Neural progenitor cell (in vitro differentiated cells): ENCODE measurements at places on chromosomes 4 and X.

- no peak for DNase-seq
Measured at GRCh38 chr4:145523117-145523516, 41.5 kb downstream of the SMAD1 start.

GRCh38 chr4:106816496-106816895 is 219.6 kb downstream of the DKK2 start:
- no peak for DNase-seq

DNA sequence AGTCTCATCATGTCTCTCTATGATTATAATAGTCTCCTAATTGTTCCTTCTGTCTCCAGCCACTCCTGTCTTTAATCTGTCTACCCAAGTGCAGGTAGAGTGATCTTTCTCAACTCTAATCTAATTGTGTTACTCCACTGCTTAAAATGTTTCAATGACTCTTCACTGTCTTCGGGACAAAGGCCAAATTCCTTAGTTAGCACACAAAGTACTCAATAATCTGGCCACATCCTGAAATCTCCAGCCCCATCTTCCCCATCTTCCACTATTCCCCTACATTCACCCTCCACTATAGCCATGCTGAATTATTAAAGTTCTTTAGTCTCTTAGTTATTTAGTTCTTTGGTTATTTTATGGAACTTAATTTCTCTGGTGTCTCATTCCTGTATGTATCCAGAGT is 353.3 kb downstream of the OPHN1 start:
- DNase-seq: no peak

DNA sequence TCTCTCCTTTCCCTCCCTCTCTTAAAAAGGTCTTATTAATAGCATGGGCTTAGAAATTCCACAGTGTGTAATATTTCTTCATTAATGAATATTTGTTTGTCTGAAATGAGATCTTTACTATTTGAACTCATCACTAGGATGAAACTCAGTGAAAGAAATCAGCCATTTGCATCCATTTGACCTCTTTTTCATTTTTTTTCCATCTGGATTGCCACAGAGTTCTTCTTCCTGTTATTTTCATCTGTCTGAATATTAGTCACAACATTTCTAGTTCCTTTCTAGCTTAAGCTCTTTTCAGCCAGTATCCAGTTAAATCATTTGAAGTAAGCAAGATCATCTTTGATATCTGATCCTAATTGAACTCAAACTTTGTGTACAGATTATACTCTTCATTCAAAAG is 69.2 kb upstream of the PLS3 start:
- DNase-seq: no peak

DNA sequence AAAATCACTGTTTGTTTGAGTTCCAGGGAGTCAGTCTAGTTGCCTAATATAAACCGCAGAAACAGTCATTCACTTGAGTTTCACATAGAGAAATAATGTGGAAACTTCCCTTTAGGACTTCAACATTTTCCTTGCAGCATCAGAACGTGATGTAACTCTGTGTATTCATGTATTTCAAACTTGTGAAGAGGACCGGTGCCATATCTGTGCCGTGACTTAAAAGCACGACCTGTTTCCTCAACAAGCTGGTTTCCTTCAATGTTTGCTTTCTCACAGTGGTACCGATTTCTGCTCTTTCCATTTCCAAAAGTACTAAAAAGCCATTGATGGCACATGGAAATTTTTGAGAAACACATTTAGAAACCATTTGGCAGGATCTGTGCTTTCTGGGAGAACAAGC is 166.6 kb upstream of the RAPGEF2 start:
- DNase-seq: no peak

GRCh38 chr4:2433609-2434350 is 15.0 kb downstream of the CFAP99 start:
- no peak for DNase-seq

DNA sequence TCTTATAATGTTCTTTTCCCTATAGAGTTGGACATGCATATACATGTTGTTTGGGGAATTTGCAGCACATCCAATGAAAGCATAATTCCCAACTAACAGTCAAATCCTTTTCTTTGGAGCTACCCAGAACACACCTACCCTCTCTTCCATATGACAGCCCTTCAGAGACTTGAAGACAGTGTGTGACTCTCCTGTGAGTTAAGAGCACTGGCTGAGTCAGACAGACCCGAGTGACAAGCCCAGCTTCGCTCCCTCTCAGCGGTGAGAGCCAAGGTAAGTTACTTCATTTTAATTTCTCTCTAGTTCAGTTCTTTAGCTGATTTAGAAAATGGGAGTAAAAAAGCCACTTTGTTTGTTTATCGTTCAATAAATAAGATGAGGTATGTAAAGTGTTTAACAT is 86.3 kb downstream of the RTL9 start:
- no peak for DNase-seq

DNA sequence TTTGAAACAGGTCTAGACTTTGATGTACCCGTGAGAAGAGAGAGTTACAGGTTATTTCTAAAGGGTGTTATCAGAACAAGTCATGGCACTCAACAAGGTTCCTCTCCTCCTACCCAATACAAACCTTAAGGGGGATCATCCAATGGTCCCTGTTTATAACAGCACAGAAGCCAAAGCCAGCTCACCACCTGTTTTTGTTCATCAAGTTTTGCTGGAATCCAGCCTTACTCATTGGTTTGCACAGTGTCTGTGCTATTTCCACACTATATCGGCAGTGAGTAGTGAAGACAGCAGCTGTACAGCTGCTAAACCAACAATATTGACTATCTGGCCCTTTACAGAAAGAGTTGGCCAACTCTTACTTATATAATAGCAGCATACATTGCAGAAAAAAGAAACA is 262.1 kb upstream of the STS start:
- DNase-seq: no peak

DNA sequence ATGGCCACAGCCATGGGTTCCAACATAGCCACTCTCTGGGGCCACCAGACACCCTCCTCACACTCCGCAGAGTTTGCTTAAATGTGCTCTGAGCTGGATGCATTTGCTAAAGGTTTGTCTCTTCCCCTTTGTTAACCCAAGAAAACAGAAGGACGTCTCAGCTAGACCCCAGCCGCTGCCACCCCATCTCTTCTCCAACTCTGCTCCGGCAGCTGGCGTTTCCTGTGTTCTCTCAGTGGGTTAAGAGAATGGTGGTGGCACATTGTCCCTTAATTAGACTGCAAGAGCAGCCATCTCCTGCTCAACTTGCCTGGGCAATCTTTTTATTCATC is 43.7 kb upstream of the FAM9C start:
- no peak for DNase-seq

GRCh38 chr4:3735196-3735595 is 31.0 kb upstream of the ADRA2C start:
- DNase-seq: no peak

DNA sequence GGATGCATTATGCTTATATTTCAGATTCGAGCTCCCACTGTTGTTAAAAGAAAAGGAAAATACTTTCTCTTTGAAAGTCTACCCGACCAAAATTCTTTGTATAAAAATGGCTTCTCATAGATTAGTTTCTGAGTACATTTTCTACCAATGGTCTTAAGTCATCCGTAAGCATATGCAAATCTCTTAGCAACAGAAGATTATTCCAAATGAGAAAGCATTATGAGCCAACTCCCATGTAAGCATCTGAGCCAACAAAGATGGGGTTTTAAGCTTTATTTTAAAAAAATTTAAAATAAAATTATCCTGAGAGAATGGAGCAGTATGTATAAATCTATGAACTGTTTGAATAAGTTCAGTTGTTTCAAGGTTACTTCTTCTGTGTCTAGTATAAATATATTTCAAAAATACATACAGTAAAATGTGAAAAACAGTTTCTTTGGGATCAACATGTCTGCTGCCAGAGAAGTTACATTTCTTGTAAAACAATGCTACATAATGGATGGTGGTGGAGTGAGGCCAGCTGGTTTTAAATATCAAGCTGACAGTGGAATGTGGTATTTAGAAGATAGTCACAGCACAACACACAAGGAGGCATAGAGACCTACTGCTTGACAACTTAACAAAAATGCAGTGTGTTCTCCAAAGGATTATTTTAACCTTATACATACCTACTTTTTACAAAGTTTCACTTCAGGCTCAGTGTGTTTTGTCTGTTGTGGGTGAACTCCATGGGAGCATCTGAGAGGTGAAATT is 199.5 kb upstream of the DIPK2B start:
- no peak for DNase-seq

DNA sequence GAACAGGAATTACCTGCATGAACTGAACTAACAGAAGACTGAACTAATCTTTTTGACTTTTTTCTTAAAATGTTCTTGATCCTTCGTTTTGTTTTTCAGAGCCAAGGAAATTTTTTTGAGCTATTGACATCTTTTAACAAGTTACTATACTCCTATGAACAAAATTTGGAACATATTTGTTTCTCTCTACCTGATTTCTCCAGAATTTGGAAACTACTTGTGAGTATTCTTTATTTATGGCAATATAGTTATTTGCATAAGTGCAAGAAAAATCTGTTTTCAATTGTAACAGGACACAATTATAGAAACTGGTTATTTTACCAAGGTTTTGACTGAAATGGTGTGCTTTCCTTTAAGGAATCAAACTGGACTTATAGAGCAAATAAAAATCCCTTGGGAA is 89.5 kb upstream of the HPGD start:
- DNase-seq: no peak

DNA sequence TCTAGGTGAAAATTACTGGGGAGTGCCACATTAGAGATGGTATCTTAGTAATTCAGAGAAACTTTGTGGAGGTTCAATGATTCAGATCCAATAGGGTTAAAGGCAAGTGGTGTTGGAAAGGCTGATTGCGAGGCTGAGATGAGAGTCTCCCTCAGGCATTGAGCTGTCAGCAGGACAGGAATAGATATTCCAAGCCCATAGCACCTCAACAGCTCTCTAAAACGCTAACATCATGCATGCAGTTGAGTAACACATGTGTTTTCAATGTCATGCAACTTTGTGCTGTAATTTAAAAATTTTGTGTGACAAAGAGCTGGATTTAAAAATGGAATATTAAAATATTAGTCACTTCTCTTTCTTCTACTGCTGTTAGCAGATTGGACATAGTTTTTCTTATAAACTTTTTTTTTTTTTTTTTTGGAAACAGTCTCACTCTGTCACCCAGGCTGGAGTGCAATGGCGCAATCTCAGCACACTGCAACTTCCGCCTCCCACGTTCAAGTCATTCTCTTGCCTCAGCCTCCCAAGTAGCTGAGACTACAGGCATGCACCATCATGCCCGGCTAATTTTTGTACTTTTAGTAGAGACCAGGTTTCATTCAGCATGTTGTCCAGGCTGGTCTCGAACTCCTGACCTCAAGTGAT is 173.5 kb upstream of the C1QTNF7 start:
- DNase-seq: no peak

GRCh38 chr4:35500812-35501211 is 743.5 kb downstream of the ARAP2 start:
- no peak for DNase-seq

DNA sequence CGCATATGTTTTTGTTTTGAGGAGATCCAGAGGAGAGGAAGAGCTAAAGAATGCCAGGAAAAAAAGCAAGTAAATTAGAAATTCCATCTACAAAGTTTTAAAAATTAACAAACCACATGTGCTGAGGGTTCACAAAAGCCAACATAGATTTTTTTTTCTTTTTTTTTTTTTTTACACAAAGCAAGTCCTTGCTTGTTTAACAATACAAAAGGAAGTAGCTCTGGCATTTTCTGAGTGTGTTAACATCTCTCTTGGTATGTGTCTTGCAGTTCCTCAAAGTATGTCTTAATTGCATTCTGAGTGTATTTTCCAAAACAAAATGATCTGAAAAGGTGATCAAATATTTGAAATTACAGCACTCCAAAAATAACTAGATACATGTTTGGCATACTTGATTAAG is 1682.7 kb upstream of the AGA start:
- DNase-seq: no peak

DNA sequence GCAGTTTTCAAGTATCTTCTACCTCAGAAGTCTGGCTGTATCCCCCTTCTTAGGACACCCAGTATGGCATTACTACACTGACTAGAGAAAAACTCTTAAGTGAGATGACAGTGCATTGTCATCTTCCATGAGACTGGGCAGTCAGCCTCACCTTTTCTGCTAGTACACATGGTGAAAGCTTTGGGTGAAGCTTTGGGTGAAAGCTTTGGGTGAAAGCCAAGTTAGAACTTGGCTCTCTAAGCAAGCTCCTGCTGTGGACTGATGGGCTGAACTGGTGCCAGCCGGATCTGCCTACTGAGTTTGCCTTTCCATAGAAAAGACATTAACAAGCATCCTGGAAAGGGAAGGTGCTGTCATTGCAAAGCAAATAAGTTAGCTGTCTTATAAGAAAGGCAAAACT is 8.8 kb downstream of the EPHA5 start:
- no peak for DNase-seq

DNA sequence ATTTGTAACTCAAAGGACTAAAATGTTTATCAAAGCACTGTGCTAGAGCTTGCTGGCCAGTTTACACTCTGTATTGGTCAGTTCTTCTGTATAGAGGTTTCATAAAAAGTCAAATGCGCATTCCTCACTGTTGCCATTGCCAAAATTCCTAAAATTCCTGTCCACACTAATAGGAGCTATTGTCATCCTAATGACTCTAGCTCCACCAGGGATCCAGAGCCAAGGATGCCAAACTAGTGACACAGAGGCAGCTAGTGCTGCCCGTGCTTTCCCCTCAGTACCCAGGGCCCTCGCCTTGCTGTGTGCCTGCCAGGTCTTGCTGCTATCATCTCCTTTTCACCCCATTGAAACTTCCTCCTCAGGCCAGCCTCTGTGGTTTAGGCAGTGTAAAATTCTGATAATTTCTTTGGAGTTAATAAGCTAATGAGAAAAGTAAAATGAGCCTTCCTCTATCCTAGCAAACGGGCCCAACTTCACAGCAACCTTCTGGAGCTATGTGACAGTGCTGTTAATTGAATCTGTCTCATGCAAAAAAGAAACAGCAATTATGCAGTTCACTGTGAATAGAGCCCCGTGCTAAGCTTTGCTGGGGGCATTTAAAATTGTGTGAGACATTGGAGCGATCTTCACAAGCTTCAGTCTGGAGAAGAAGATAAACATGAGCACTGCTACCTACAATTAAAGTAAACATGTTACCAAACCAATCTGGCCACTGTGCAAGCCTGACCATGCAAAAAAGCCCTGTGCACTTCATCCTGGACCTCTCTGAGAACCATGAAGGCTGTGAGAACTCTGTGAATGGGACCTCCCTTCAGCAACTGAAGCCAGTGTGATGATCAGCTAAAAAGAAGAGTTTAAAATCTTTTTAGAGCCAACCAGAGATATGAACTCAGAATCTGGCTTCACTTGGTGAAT is 43.1 kb upstream of the FGF2 start:
- peak; percentile 77 for DNase-seq

GRCh38 chr4:153448003-153448731 is 18.0 kb upstream of the TMEM131L start:
- DNase-seq: no peak

GRCh38 chrX:121781991-121782390 is 734.6 kb downstream of the GLUD2 start:
- no peak for DNase-seq

GRCh38 chrX:111519215-111519614 is 7.8 kb downstream of the SERTM2 start:
- DNase-seq: peak; percentile 70

DNA sequence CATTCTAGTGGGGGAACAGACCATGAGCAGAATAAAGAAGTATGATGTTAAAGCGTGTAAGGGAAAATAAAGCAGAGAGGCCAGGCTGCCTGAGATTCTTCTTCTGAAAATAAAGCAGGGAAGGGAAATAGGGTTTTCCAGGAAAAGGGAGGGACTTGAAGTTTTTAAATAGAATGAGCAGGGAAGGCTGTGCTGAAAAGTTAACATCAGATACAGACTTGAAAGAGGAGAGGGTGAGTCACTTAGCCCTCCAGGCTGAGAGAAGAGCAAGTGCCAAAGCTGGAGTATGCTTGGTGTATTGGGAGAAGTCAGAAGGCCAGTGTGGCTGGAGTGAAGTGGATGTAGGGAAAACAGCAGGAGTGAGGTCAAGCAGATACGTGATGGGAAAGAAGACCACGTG is 10.0 kb upstream of the PLK4 start:
- no peak for DNase-seq
